ENCODE measurements at places on chromosomes 6 and 20.

GRCh38 chr6:1312203-1312472 is 240 bp downstream of the FOXQ1 start:
- DNase-seq: no peak

DNA sequence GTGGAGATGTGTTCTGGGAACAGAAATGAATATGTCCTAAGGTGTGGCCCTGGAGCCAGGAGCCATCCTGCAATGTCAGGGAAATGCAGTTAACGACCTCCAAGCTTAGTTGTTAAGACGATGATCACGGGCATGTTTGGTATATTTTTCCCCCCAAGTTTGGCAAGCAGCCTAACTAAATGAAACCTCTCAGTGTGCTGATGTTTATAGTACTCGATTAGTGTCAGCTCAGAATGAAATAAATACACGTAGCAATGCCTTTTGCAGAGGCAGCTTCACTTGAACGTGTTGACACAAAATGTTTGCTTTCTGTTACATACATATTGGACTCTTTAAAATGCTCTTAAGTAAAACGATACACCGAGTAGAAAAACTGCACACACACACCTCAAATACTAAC is 76.2 kb upstream of the OLIG3 start:
- no peak for DNase-seq

DNA sequence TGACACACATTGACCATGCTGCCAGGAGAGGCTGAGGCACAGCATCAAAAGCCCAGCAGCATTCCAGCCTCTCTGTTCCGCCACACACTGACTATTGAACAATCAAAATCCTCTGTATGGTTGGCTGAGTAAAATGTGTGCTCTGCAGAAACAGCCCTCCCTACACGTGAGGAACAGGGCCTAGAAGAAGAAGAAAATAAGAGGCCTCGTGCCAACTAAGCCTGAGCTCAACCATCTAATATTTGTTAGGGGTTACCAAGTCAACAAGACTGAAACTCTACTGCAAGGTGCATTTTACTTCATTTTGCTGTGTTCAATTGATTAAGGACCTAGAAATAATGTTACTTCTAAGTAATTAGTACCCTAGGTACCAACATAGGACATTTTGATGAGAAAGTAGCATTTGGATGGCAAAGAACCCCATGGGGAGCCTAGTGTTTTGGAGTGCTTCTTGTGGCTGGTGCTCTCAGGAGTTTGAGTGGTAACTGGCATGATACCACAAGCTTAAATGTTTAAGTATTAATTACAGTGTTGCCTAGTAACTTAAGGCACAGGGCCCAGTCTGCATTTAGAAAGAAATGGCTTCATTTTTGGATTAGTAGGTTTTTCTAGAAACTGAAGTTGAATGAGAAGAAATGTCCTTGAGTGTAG is 146.6 kb upstream of the PLN start:
- DNase-seq: no peak

DNA sequence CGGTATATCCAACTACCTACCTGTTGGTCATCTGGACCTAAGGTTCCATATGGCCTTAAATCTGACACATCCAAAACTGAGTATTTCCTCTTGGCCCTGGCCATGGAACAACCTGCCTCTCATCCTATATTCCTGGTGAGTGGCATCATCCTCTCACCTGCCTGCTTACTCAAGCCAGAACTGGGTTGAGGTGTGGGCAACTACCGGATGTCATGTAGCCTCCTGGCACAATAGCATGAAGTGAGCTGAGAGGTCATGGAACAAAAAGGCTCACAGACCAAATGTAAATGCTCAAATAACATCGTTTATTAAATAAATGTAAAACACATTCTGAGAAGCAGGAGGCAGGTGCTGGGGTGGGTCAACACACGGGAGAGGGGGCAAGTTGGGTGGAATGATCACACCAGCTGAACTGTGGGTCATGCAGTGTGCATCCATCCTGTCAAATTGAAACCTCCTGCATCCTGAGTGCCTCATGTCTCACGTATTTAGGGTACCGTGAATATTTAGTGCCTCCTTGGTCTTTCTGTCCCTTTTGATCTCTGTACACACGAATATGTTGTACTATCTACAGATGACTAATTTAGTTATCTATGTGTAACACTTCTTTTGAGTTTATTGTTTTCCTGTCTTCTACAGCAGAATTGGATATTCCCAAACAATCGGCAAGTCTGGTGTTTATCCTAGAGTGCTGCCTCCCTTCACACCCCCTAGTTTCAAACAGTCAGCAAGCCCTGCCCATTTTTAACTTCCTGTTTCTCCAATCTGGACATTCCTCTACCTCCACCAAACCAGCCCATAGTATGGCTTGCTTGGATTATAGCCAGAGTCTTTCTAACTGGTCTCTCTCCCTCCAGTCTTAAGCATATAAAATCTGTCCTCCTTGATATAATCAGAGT is 7.9 kb upstream of the POU5F1 start:
- no peak for DNase-seq

DNA sequence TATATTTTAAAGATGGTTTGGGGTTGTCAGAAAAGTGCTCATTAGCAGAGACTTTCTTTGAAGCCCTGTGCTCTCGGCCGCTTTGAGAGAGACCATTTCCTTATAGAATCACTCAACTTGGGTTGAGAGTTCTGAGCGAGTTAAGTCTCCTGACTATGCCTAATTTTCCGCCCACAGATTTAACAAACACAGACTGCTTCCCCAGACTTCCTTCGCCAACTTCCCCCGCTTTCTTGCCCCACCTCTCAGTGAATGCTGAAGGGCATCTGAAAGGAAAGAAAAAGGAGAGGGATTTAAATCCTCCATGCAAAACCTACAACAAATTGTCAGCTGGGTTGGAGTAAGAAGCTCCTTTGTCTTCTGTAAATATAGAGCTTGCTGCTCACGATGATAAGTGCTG is 224.0 kb downstream of the EYA2 start:
- DNase-seq: no peak

DNA sequence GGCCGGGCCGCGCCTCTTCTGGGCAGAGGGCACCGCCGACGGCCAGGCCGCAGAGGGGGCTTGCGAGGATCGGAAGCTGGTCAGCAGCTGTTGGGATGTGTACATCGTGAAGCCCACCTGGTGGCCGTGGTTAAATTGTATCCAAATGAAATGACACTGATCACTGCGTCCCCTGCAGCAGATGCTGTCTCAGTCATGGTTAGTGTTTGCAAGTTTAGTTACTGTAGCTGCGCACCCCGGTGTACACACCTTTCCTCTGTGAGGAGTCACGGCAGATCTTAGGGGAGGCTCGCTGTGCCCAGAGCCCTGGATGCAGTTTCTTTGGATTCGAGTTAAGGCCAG is 653 bp downstream of the NAA20 start:
- no peak for DNase-seq

DNA sequence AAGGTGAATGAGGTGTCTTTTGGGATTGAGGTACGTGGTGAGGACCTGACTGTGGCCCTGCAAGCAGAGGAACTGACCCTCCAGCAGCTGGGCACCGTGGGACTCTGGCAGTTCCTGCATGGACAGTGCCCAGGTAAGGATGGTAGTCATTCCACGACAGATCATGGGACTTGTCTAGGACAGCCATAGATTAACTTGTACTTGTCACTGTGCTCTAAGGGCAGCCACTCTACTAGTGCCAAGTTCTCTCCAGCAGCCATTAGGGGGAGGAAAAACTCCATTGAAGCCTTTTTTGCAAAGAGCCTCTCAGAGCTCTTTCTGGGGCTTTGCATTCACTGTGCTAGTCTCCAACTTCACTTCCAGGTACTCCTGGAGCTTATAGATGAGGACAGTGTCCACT is 20.4 kb downstream of the TAF11 start:
- DNase-seq: no peak

DNA sequence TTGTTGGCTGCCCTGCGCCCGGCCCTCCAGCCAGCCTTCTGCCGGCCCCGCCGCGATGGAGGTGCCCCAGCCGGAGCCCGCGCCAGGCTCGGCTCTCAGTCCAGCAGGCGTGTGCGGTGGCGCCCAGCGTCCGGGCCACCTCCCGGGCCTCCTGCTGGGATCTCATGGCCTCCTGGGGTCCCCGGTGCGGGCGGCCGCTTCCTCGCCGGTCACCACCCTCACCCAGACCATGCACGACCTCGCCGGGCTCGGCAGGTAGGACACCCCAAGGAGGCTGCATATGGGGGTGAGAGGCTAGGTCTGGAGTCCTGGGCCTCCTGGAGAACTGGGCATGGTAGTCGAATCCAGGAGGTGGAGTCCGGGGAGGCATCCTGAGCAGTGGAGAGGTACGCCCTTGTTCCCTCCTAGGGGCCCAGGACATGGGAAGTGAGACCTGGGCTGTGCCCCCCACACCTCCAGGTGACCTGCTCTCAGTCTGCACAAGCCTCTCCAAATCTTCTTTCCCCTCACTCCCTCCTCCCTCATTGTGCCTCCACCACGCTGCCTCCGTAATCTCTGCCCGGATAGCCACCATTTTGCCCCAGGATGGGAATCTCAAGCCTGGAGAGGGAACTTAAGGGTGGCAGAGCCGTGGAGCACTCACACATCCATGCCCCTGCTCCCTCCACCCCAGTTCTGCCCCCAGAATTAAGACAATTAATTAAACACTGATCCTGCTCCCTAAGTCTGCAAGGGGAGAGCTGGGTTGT is 541 bp downstream of the CDC25B start:
- no peak for DNase-seq

DNA sequence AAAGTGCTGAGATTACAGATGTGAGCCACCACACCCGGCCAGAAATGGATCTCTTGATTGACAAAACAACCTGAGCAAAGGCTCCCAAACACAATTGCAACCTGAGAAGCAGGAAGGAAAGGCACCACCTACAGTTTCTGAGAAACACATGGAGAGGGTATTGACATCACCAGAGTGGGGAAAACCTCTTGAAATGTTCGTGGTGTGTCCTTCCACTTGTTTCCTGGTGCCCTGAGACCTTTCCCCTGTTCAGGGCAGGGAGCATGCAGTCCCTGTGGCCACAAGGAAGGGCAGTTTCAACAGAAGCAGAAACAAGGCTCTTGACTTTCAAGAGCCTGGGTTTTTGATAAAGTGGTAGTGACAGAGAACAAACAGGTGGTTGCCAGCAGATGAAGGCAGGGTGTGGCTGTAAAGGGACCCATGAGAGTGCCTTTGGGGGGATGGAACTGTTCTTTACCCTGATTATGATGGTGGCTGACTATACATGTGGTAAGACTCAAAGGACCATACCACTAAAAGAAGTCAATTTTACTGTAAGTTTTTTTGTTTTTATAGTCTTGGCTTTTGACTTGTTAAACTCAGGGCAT is 3.2 kb upstream of the BPIFA1 start:
- DNase-seq: no peak

DNA sequence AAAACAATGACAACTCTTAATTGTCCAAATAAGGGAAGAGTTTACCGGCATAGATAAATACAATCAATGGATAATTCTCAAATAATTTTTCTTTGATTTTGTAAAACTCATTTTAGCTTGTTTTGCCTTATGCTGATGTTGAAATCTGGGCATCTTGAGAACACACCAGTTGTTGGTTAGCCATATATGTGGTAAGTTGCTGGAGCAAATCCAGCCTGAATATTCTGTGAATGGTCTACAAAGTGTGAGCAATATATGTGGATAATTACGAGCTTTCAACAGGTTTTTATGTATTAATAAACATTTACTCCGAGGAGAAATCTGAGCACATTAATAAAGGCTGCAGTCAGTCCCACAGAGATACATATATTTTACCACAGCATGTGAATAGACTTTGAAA is 423.6 kb downstream of the BCKDHB start:
- no peak for DNase-seq

- DNase-seq: no peak
Measured at GRCh38 chr20:17587824-17588223, 17.9 kb downstream of the DSTN start.

- peak; percentile 17 for DNase-seq
Measured at GRCh38 chr20:11891776-11892545, 25.7 kb upstream of the BTBD3 start.

DNA sequence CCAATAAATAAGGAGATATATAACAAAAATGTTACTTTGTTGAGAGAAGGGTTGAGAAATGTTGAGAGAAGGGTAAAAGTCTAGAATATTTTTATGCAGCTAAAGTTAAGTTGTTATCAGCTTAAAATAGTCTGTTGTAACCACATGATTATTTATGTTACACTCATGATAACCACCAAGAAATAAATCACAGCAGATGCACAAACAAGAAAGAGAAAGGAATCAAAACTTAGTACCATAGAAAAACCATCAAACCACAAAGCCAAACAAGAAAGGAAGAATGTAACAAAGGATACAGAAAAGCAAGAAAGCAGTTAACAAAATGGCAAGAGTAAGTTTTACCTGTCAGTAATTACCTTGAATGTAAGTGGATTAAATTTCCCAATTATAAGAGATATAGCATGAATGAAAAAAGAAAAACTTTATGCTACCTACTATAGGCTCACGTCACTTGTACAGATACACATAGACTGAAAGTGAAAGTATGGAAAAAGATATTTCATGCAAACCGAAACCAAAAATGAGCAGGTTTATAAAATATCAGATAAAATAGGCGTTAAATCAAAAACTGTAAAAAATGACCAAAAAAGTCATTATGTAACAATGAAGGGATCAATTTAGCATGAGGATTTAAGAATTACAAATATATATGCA is 93.6 kb downstream of the STXBP5 start:
- DNase-seq: no peak

DNA sequence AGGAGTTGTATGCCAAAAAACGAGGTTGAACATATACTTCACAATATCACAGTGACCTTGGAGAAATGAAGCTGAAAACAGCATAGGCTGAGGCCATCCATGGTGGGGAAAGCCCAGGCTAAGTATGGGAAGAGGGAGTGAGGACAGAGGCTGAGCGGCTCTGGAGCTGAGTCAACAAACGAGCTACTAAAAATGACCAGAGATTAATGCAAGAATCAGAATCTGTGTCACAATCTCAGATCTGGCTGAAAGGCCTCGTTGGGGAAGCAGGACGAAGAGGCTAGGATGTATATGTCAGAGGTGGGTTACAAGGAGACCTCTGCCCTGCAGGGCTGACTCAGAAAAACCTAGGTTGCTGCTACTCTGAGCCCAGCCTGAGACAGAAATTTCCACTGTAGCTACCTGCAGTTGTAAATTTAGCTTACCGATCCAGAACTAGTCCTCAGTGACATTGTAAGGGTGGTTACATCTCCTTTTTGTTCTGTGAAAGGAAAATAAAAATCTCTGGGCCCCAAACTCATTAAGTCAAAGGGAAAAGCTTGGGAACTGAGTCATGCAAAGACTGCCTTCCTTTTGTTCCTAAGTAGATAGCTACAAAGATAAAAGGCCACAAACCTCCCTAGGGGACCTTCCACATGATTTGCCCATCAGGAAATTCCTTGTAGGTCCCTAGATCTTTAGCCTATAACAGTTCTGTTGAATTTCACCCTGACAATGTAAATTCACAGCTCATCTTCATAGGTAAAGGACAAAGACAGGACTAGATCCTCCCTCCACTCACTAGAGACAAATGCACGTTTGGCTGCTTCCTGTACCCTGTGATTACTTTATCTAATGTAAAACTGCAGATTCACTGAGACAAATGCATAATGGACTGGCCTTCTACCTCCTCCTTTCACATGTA is 8.5 kb upstream of the TUBB2A start:
- DNase-seq: no peak

- no peak for DNase-seq
Measured at GRCh38 chr20:19628570-19629134, 129.4 kb upstream of the RIN2 start.

Measured in substantia nigra (tissue), 51 donors.